CD4-positive, alpha-beta T cell treated with Interleukin-17A for 1 hour (primary cell): ENCODE measurements at places on chromosomes 1 and 21.
A peak's percentile ranks its signal among the peaks of the same experiment; 100 is the strongest.

DNA sequence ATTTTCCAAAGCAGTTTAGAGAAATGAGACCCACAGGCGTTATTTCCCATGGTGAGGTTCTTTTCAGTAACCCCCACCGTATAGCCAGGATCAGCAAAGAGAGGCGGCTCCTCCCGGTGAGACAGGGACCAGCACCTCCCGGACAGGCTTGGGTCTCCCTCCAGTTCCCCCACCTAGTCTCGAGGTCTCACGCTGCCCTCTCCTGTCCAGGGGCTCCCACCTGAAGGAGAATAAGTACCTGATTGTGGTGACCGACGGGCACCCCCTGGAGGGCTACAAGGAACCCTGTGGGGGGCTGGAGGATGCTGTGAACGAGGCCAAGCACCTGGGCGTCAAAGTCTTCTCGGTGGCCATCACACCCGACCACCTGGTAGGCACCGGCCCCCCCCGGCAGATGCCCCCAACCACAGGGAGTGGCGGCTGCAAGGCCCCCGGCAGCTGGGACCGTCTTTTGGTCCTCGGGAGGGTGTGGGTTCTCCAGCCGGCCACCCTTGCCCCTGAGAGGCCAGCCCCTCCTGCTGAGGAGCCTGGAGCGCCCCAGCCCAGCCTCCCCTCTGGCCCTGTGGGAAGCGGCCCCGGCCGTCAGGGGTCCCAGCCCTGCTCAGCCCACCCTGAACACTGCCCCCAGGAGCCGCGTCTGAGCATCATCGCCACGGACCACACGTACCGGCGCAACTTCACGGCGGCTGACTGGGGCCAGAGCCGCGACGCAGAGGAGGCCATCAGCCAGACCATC is 4.9 kb downstream of the COL6A1 start:
- DNase-seq: no peak

GRCh38 chr1:159421821-159422220 is 10.2 kb upstream of the OR10J4 start:
- DNase-seq: no peak

DNA sequence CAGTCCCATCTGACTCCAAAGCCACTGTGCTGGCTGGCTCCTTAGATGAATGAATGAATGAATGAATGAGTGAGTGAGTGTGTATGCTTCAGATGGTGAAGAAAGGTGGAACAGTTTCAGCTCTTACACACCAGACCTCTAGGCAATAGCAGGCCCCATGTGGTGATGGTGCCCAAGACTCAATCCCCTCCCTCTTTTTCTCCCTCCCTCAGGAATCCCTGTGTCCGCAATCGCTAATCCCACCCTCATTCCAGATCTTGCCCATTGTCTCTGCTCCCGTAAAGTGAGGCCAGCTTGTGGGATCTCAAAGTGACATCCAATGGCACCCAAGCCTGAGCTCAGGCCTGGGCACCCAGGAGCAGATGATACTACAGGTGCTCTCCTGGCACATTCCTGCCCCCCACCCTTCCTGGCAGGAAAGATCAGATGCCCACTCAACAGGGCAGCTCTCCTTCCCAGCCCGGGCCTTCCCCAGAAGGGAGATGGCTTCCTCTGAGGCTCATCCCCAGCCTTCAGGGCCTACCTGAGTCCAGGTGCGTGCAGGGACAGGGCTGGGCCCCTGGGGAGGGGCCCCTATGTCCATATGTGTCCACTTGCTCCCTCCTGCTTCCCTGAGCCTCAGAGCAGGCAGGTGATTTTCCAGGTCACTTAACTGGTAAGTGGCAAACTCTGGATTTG is 106.4 kb downstream of the HMGB4 start:
- no peak for DNase-seq

- no peak for DNase-seq
Observed at GRCh38 chr1:60265560-60266535, 192.3 kb upstream of the C1orf87 start.

DNA sequence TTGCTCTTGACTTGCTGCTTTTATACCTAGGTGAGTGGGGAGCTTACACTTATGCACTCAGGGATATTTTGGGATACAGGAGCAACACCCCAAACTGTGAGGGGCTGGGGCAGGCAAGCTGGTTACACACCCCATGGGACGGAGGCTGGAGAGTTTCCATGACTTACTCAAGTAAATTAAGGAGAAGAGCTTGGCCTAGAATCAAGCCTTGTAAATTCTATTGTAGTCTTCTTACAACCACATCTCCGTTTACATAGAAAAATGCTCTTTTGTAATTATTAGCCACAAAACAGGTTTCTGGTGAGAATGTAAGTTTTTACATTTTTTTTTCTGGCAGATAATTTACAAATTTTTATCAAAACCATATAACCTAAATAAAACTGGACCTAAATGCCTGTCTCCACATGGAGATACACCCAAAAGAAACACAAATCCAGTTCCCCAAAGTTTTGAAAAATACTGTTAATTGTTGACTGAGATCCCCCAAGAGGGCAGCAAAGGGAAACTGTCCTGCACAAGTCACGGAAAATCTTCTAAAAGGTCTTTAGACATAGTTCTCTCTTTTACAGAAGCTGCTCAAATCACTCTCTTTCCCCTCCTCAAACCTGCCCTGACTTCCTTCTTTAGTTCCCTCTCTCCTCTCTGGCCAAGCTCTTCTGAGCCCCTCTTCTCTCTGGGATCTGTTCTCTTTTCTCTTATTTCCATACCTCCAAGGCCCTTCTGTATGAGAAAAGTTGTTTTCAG is 134.0 kb downstream of the HIVEP3 start:
- DNase-seq: no peak

GRCh38 chr21:45019076-45019886 is 55.1 kb upstream of the ADARB1 start:
- DNase-seq: no peak

DNA sequence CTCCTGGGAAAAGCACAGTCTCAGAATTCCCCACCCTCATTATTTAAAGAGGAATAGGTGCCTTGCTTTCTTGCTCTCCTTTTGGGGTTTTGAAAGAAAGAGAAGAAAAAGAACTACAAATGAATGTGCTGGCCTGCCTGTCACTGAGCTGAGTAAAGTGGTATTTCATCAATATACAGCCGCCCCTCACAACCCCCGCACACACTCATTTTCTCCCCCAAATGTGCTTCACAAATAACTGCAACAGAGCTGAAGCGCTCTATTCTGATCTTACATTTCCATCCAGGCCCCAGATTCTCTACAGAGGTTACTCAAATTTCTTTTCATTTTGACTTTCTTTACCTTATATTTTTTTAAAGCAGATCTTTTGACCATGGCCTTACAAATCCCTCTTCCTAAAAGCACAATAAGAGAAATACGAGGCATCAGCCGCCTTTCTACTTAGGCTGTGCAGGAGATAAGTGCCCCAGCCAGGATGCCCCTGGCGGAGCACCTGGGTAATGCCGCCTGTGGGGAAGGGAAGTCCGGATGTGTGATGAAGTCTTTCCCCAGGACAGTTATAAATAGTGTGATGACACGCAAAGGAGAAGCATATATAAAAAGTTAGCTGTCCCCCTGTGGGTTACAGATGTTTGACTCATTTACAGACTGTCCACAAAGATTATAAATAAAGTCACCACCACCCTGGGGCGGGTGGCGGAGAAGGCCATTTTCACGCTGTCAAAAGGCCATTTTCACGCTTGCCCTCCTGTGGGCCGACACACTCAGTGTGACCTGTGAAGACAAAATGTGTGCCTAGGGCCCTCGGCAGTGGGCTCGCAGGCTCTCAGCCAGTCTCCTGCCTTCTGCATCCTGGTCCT is 6.5 kb downstream of the KCNN3 start:
- peak; percentile 37 for DNase-seq

GRCh38 chr1:62425041-62425440 is 11.8 kb upstream of the USP1 start:
- no peak for DNase-seq

- no peak for DNase-seq
Observed at GRCh38 chr1:226827458-226827857, 43.0 kb upstream of the PSEN2 start.

DNA sequence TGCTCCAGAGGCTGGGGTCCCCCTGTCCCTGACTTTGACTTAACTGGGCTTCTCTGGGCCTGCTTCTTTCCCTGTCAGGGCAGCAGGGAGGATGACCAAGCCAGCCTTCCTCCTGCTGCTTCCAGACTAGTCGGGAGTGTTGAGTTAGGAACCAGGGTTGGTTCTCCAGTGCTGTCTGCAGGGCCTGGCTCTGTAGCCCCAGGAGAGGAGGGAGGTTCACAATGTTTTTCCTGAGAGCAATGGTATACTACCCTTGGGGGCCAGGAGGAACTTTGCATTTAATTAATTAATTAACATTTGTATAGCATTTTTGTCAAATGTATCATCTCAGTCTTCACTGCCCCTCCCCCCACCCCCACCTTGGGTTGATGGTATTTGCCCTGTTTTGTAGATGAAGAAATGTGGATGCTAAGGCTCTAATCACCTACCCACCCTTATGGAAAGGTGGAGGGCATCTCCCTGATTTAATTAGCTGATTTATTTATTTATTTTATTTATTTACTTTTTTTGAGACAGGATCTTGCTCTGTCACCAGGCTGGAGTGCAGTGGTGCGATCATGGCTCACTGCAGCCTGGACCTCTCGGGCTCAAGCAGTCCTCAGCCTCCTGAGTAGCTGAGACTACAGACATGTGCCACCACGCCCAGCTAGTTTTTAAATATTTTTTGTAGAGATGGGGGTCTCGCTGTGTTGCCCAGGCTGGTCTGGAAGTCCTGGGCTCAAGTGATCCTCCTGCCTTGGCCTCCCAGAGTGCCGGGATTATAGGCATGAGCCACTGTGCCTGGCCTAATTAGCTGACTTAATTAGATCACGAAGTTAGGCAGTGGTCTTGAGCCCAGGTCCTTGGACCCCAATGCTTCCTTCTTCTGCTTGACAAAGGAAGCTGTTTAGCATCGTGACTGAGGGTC is 6.6 kb downstream of the H6PD start:
- DNase-seq: no peak

DNA sequence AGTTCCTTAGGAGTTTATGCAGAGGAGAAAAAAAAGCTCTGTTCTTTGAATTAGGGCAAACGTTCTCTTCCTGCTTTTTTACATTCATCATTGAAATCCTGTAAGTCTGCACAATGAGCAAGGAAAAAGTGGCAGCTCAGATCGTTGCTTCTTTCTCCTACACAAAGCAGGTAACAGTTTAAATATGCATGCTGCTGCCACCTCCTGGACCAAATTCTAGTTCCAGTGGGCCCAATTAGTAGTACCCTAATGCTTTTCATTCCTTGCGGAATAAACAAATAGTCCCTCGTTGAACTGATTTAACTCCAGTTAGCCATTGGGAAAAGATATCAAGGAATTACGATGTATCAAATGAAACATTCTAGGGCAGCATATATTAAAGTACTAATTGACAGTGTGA is 20.1 kb downstream of the YTHDF2 start:
- peak; percentile 35 for DNase-seq

DNA sequence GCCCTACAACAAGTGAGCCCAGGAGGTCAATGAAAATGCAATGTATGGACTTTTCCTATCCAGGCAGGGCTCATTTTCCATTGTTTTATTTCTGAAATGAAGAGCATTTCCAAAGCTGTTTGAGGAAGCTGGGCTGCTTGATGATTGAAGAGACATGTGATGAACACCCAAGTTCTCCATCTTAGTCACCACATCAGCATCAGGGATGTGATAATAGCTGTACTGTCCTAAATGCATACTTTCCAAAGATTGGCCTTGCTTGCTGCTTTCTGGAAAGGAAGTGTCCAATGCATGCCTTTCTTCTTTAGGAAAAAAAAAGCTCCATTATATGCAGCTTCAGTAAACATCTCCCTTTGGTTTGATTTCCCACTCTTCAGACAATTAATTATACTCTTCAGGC is 425.9 kb upstream of the RUNX1 start:
- no peak for DNase-seq

DNA sequence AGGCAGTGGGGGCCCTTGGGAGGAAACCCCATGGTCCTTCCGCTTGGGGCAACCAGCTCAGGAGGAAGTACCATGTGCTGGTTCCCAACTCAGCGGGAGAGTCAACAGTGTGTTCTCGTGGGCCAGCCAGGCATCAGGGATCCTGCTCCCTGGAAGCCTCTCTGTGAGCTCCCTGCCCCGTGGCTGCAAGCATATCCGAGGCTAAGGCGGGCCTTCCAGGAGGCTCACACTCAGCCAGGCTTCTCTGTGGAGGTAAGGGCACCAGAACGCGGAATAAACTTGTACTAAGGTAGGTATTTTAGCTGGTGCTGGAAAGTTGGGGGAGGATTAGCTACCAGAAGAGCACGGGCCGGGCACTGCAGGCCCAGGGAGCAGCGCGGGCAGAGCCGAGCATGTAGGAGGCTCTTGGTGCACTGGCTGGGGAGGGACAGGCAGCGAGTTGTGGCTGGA is 74.7 kb upstream of the POU3F1 start:
- DNase-seq: no peak

DNA sequence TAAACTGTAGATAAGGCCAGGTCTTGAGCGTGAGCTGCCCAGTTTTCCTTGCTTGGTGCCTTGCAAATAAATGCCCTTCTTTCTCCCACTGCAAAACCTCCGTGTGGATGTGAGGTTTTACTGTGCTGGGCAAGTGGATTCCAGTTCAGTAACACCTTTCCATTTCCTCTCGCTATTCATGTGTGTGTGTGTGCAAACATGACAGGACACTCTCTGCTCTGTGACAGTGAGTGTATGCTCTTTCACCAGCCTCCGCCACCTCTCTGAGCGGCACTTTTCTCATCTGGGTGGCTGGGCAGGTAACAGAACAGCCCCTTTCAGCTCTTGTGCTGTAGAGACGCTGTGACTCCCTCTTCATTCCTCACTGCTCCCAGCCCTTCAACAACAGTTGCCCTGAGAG is 23.9 kb downstream of the CNIH3 start:
- no peak for DNase-seq

DNA sequence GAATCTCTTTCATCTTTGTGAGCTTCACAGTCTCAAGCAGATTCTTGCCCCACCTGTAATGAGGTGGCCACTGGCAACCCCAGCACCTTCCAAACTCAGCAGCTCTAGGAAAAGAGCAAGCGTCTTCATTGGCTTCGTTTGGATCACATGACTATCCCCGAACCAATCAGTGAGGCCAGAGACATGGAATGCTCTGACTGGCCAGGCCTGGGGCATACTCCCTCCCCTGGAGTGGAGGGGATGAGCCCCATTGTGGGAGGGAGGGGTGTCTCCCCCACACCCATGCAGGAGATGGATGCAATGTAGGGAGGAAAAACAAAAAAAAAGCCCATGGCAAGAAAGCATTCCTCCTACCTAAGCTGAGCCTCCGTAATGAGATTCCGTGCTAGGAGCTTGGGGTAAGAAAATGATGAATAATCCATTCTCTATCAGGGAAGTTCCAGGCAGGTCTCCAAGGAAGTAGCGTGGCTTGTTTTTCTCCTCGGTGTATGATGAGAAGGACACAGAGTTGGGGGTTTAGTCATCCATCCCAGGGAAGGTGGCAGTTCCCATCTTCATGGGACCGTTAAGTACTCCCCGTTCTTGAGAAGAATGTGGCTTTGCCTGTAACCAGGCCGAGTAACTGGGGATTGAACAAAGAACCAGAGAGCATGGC is 32.7 kb downstream of the FHAD1 start:
- no peak for DNase-seq

- no peak for DNase-seq
Observed at GRCh38 chr21:45927851-45928850, 53.4 kb upstream of the COL6A1 start.

- no peak for DNase-seq
Observed at GRCh38 chr21:14982336-14982735, 82.5 kb downstream of the NRIP1 start.
